Dermis microvascular lymphatic vessel endothelial cell (primary cell): ENCODE measurements at places on chromosomes 5 and 9. TPM values are rescaled to one million over a fixed set of nuclear protein-coding genes. Genes with fewer than 3 reads are reported as not detected.

- DNase-seq, result no peak
Measured at GRCh38 chr5:74632947-74633356, 7.6 kb downstream of the ENC1 start.

DNA sequence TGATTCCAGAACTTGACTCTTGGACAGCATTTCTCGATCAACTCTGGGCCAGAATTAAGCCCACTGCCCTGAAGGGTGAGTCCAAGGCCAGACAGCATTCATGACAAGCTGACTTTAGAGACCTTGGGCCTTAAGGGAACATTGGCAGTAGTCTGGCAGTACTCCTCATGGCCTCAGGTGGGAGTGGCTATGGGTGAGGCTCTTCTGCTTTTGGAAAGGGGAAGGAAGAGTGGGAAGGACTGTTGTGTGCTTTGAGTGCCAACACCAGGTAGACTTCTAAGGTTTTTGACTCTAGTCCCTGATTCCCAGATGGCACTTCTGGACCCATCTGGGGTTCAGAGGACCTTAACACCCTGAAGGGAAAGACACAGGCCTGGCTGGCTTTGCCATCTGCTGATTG, 530.4 kb downstream of the ACTL7B start:
- DNase-seq, result no peak

DNA sequence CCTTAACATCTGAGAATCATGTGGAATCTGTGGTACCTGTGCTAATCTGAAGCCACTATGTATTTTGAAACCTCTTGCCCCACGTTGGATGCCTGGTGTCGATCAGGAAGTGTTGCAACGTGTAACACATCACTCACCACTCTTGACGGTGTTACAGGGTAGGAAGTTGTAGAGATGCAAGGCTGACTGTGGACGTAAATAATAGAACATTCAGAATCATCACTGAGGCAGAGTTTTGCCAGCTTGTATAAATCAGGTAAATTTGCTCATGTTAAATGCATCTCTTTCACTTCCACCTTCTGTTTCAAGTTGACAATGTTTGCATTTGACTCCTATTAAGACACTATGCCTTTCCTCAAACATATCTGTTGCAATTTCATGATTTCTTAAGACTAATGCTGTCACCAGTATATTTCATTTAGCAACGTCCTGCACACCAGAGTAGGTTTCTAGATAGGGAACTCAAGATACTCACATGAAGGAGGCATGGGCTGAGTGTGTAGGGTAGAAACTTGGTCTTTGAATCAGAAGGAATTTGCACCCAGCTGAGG, 38.1 kb downstream of the BASP1 start:
- no peak for DNase-seq

DNA sequence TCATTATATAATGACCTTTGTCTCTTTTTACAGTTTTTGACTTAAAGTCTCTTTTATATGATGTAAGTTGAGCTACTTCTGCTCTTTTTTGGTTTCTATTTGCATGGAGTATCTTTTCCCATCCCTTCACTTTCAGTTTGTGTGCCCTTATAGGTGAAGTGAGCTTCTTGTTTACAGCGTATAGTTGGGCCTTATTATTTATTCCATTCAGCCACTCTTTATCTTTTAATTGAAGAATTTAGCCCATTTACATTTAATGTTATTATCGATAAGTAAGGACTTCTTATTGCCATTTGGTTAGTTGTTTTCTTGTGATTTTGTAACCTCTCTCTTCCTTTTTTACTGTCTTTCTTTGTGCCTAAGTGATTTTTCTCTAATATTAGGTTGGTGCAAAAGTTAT, 117.3 kb downstream of the ADAMTSL1 start:
- DNase-seq, result no peak

- no peak for DNase-seq
Measured at GRCh38 chr5:2921651-2922050, 170.2 kb upstream of the IRX2 start.

GRCh38 chr9:133144904-133145851, 18.5 kb downstream of the GBGT1 start:
- no peak for DNase-seq

GRCh38 chr9:136757751-136758140, 297 bp downstream of the LCN8 start:
- DNase-seq, result no peak

GRCh38 chr9:115411516-115411915, 293.6 kb upstream of the TNC start:
- DNase-seq, result no peak

- DNase-seq, result peak; percentile 11
Measured at GRCh38 chr5:67510204-67510603, 313.6 kb upstream of the CD180 start.

DNA sequence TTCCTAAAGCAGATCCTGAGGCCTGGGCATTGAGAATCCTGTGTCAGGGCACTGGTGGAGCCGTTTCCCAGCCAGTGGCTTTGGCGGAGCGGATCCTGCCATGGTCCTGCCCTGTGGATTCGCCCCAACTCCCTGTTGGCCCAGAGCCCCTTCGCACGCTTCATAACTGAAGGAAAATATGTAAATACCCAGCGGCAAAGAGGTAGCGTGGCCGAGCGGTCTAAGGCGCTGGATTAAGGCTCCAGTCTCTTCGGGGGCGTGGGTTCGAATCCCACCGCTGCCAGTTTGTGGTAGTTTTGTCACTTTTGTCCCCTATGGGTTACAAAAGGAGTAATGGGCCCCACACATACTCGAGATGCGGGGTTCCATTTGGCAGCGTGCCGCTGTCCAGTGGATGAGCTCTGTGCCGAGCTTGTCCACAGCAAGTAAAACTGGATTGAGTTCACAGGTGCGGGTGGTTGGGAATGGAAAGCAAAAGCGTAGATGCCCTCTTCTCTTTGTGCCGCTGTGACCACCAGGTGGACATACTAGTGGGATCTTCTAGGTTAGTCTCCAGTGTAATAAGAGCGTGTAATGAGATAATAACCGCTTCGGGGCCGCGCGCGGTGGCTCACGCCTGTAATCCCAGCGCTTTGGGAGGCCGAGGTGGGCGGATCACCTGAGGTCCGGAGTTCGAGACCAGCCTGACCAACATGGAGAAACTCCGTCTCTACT, 17.3 kb downstream of the TRIM7 start:
- peak; percentile 71 for DNase-seq

DNA sequence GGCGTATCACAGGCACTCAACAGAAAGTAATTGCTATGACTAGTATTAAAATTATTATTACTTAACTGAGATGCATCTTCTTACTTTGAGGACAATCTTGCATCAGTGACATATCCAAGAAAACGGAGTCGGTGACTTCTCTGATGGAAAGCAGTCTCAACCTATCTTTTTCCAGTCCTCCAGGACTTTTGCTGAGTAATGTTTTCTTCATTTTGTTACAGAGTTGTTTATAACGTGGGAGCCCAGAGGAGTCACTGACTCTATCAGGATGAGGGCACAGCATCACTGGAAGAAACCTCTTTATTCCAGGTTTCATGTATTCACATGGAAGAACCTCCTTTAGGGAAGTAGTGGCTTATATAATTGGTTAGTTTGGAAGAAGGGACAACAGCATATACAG, 51.5 kb upstream of the MELK start:
- DNase-seq, result no peak

DNA sequence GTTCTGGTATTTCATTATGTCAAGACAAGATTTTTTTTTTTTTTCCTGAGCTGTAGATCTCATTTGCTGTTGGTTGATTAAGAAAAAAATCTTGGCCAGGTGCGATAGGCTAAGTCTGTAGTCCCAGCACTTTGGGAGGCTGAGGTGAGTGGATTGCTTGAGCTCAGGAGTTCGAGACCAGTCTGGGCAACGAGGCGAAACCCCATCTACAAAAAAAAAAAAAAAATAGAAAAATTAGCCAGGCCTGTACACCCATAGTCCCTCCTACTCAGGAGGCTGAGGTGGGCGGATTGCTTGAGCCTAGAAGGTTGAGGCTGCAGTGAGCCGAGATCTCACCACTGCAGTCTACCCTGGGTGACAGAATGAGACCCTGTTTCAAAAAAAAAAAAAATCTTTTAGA, 12.2 kb downstream of the CDC42SE2 start:
- no peak for DNase-seq

DNA sequence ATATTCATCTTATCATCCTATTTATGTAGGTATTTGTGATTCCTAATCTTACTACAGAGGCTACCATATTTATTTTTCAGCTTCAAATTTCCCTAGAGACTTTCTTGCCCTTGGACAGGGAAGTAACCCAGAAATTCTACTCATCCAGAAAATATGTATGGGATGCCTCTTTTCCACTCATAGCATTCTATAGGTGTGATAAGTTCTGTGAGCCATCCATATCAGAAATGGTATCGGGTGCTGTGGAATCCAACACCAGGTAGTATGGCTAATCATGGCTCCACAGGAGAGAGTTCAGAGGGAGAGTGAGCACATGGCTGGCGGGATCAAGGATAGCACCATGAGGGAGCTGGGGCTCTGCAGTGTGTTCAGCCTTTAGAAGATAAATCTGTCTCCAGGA, 349.3 kb upstream of the ACTBL2 start:
- no peak for DNase-seq

DNA sequence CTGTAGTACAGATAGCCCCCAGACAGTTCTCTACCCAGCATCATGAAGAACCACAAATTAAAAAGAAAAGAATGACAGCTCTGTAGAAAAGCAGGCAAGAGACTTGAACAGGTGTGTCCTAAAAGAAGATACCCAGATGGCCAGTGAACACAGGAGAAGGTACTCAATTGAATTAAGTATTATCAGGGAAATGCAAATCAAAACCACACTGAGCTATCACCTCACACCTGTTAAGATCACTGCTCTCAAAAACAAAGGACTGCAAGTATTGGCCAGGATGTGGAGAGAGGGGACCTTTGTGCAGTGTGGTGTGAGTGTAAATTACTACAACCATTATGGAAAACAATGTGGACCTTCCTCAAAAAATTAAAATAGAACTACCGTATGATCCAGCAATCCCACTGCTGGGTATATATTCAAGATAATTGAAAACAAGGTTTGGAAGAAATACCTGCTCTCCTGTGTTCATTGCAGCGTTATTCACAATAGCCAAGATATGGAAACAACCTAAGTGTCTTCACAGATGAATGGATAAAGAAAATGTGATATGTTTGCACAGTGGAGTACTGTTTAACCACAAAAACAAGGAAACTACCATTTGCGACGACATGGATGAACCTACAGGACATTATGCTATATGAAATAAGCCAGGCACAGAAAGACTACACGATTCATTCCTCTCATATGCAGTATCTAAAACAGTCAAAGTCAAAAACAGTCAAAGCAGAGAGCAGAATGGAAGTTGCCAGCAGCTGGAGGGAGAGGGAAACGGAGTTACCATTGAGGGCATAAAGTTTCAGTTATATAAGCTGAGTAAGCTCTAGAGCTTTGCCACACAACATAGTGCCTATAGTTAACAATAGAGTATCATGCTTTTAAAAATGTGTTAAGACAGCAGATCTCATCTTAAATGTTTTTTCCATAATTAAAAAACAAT, 102.6 kb downstream of the WNK2 start:
- DNase-seq, result no peak

- no peak for DNase-seq
Measured at GRCh38 chr9:107218829-107219485, 64.1 kb upstream of the RAD23B start.

GRCh38 chr5:56026863-56027300, 32.1 kb upstream of the IL6ST start:
- DNase-seq, result no peak

DNA sequence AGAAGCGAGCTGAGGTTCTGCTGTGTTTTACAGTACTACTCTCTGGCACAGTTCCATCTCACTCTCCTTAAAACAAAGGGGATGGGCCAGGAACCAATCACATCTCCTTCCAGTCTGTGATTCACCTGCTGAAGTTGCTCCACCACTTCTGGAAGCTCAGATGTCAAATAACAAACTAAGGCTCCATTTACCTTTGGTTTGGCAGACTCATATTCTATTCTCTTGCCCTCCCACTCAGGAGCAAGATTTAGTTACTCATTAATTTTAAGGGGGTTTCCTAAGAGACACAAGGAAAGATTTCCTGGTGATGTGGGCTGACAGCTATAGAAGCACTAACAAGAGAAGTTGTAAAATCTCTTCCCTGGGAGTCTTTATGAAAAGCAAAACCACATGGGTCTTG, 37.8 kb upstream of the KIF2A start:
- DNase-seq, result no peak

GRCh38 chr5:170791325-170791954, 7.9 kb downstream of the GABRP start:
- peak; percentile 71 for DNase-seq

DNA sequence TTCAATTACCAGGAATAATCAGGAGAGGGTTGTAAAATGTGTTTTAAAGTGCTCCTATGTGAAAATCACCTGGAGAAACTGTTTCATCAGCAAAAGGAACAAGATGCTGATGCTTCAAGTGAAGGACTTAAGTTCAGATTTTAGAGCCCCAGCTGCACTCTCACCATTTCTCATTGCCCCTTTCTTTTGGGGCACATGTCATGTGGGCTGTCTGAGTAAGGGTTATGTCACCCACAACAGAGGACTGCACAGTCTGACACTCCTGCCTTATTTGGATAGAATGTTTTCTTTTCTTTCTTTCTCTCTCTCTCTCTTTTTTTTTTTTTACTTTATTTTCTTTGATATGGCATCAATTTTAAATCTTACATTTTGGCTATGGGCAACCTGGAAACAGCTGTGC, 204.1 kb upstream of the EFNA5 start:
- DNase-seq, result no peak

DNA sequence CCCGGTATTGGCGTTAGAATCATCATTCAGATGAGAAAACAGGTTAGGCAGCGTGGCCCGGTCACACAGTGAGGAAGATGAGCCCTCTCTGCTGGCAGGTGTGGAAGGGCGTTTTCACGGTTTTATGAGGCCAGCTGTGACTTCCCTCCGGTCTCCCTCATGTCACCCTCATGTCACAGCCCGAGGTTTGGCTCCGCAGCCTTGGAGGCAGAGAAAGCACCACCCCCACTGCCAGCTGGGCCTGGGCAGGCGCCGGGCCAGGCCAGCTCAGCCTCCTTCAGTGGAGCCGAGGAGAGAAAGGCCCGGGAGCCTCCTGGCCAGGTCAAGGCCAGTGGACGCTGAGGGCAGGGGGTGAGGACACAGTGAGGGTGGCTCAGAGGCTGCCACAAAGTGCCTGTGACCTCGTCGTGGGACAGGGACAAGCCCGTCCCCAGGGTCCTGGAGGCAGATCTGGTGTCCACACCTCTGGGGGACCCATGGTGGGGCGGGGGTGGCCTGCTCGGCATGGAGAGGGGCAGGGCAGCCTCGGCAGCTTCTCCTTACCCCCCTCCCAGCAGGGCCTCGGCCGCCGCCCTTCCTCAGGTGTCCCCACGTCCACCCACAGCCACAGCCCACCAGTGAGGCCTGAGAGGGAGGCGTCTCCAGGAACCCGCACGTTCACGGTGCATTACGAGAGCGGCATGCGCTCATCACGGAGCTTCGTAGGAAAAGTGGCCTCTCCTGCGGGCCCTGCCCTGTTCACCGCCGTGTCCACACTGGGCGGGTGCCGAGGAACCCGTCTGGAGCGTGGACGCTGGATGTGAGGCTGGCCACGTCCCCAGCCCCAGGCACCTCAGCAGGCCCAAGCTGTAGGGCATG, 32.2 kb downstream of the EXD3 start:
- DNase-seq, result no peak

Gene AHRR
- total RNA-seq, result 4.5 and 5.4 TPM in 2 replicates

Gene UBTD2
- 15.7 and 18.3 TPM in 2 replicates for total RNA-seq

Gene PPP3R2
- total RNA-seq, result not detected in 2 replicates

Gene ACOT12
- not detected in 2 replicates for total RNA-seq

Gene ST6GALNAC4
- 27.3 and 32.2 TPM in 2 replicates for total RNA-seq

Gene PIP5K1B
- under 0.01 TPM in 2 replicates for total RNA-seq

Gene ANKRA2
- 13.4 and 13.5 TPM in 2 replicates for total RNA-seq

Gene CDX1
- total RNA-seq, result not detected in 2 replicates

Gene FRMPD1
- not detected in 2 replicates for total RNA-seq

Gene EQTN
- under 0.01 TPM in 1 of 2 replicates, not detected in the other for total RNA-seq

Gene DOCK2
- total RNA-seq, result 0.13 and 0.39 TPM in 2 replicates
